CD4-positive, alpha-beta T cell treated with Interleukin-6 for 4 hours (primary cell): ENCODE measurements at places on chromosomes 6 and 20.

- no peak for DNase-seq
Measured at GRCh38 chr20:17666481-17666880, 15.6 kb downstream of the RRBP1 start.

GRCh38 chr6:73006146-73006545 lies 219.2 kb downstream of the KHDC1L start:
- no peak for DNase-seq

DNA sequence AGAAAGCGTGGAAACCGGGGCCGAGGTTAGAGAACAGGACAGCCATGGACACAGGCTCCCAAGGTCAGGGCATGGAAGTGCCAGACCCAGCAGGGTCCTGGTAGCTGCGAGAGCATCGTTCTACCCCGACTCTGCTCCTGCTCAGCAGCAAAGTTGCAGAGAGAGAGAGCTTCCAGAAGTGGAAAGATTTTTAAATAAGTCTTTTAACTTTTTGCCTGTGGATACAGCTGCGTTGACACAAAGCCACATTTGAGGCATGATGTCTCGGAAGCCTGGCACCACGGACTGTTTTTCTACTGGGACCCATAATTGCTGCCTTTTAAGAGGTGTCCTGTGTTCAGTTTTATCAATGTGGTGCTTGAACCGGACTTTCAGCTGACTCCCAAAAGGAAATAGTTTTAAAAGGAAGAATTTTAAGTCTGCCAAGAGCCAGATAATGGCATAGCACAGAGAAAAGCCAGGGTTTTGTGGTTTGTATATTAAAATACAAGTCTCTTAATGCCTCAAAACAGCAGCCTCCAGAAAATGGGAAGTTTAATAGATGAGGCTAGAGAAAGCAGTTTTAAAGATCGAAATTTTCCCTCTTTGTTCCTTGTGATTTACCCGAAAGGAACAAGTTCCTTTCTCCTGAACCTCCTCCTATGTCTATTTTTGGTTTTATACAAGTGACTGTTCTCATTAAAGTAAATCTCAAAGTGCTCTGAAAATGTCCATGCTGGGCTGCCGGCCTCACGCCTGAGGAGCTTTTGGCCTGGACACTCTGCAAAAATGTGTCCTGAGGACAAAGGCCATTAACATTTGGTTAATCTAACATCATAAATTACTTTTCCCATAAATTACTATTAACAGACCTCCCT lies 91.5 kb downstream of the RIN2 start:
- DNase-seq = no peak

GRCh38 chr20:13671512-13671911 lies 32.8 kb upstream of the TASP1 start:
- DNase-seq = no peak

GRCh38 chr6:21968411-21968810 lies 328.4 kb downstream of the PRL start:
- DNase-seq = no peak

DNA sequence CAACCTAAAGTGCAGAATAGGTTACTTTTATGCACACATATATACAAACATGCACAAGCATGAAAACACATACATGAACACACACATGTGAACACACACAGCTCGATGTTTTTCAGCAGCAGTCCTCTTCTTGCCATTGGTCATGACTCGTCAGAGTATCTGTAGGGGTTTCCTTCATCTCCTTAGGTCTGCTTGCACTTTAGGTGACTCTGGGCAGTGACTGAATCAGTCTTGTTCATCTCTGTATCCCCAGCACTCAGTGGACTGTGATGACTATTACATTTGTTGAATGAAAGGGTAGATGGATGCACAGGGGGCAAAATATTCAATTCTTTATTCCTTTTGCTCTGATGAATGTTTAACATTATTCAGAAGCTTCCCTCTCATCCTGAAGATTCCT lies 26.8 kb downstream of the CBLN4 start:
- DNase-seq = no peak

GRCh38 chr6:20427856-20428255 lies 26.2 kb downstream of the E2F3 start:
- no peak for DNase-seq
